Gastrocnemius medialis (tissue), 4 donors: ENCODE measurements at places on chromosomes 11 and 22.
A peak's percentile ranks its signal among the peaks of the same experiment; 100 is the strongest.

DNA sequence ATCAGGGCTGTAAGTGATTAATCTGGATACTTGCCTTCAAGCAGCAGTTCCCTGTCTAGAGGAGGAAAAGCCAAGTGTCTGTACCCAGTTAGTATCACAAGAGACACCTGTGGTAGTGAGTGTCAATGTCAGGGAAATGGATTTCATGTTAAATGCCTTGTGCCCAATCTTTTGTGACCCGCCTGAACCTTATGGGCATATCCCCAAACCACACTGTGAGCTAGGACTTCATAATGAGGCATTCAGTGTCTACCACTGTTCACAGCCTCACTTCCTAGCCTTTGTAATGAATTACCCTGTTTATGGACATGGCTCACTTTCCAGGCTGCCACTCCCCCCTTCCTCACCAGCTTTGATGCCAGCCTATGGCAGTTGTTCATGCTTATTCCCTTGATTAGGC, 125.1 kb downstream of the TRIM44 start:
- DNase-seq, result no peak

DNA sequence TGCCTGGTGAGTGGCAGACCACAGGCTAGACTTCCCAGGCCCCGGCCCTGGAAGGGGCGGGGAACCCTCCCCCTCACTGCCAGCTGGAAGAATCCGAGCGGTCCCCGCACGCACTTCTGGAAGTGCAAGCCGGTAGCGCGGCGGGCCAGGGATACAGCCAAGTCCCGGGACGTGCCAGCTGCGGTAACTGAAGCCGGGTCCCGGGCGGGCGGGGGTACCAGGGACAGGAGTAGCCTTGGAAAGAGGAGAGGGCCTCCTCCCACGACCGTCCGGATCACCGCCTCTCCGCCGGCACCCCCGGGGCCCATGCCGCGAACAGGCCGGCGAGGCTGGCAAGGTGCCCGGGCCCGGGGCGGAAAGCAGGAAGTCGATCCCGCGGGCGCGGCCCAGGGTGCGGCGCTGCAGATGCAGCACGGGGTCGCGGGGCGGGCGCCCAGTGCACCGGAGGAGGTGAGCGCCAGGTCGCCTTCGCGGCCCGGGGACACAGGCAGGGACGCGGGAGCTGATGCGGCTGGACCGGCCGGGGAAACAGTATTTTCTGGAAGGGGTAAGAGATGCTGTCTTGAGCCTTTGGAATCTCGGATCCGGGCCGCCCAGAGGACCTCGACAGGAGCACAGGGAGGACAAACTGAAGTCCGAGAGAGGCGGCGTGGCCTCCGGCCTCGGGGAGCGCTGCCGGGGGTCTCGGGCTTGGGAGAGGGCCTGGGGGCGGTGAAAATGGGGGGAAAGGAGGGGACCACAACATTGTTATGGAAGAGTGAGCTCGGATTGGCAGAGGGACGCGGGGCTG, 783 bp upstream of the SLC35C1 start:
- DNase-seq, result peak; percentile 73

- no peak for DNase-seq
Measured at GRCh38 chr22:38879108-38879729, 7.2 kb upstream of the CBX6 start.

- DNase-seq, result no peak
Measured at GRCh38 chr22:30864441-30865420, 103.8 kb downstream of the MORC2 start.

GRCh38 chr11:96647621-96648020, 257.8 kb downstream of the JRKL start:
- DNase-seq, result no peak

DNA sequence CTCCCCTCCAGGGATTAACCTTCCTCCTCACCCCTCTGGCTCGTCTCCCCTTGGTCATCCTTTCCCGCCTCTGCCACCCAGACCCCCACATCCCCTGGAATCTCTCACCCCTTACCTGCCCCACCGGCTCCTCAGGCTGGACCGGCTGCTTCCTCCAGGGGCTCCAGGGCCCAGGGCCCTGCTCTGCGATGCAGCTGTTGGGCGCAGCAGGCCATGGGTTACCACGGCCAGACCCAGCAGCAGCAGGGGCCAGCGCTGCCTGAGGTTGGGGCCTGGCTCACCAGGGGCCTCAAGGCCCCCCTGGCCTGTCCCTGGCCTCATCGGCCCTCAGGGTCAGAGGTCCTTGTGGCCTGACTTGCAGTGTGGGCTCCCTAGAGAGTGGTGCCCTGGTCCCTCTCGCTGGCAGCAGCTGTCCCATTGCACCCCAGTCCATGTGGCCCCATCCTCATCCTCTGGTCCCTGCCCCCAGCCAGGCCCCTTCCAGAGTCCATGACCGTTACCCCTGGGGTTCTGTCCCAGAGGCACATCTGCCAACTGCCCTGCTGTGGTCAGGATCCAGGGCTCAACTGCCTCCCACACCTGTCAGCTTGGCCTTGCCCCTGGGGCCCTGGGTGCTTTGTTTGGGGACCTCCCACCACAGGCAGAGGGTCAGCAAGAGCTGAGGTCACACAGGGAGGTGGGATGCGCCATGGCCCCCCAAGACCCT, at the start of gene IGLL1:
IGLL1 (minus strand) TSS at position 421 of the 706 bp plus-strand sequence; CDS start at position 321, 100 bp downstream.
- no peak for DNase-seq

GRCh38 chr11:8531312-8531711, 62.7 kb downstream of the STK33 start:
- DNase-seq, result no peak

DNA sequence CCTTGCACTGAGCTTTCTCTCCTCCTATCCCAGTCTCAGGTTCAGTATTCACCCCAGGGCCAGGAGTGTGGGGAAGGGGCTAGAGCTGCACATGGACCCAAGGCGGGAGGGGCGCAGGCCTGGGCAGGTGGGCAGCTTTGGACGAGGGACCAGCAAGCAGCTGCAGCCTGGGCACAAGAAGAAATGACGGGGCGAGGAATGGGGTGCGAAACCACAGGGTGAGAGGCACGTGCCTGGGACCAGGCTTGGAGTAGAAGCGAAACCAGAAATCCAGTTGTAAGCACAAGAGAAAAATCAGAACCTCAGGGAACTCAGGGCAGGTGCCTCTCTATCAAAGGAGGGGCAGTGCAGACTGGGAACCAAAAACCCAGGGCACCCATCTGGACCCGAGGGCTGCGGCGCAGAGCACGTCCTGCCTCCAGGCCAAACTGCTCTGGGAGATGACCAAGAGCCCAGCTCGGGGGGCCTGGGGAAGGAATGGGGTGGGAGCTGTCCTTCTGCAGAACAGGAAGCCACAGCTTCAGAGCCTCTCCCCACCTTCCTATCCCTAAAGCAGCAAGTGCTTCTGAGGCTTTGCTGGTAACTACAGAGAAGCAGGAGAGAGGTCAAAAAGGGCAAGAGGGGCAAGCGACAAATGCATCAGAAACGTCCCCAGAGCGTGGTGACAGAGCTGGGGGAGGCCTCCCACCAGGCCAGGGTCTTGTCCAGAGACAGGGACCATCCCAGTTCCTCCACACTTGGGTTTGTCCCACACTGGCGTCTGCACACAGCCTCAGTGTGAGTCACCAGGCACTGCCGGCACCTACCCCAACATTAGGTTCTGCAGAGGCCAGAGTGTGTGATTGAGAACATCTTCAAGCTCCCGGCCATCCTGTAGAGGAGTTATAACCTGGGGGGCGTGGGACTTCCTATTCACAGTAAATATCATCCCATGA, 18.3 kb upstream of the TMPRSS4 start:
- DNase-seq, result no peak

GRCh38 chr11:67449116-67449844, 3.2 kb downstream of the GPR152 start:
- no peak for DNase-seq

- DNase-seq, result no peak
Measured at GRCh38 chr11:125170510-125171031, 6.0 kb downstream of the PKNOX2 start.

DNA sequence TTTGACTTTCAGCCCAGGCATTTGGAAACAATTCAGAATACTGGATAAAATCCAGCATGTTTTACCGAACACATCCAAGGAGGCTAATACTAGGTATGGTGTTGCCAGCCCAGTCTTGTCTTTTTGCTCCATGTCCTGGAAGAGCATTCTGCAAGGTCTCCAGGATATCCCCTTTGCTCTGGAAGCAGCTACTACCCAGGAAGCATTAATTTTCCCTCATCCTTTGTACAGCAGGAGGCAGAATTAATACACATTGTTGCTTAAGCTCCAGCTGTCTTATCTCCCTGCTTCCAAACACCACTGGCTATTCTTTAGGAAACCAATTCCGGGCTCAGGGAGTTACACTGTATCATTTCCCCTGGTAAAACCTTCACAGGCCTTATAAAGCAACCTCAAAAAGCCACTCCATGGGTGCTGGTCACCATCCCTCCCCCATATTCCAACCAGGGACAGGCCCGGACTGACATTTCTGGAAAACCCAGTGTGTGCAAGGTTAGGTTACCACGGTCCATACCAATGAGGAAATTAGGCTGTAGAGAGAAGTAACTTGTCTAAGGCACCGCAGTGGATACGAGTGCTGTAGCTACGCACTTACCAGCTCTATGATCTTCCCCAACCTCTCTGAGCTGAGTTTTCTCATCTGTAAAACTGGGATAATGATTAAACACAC, 1.5 kb upstream of the UBASH3B start:
- no peak for DNase-seq

GRCh38 chr11:74846770-74847169, 98.1 kb downstream of the RNF169 start:
- DNase-seq, result no peak

DNA sequence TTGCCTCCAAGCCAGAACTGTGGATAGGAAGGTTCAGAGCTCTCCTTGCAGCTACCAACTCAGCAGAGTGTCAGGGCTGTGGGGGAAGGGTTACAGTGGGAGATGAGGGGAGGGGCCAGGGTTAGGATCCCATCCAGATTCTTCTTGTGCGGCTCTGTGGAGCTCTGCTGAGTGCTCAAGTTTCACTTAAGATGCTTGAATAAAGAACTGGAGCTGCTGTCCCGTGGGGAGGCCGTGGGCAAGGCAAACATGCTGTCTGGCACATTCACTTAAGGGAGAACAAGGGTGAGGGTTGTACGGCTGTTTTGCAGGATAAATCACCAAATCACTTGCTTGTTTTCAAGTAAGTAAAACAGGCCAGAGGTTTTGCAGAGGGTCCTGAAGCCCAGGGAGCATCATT, 197.1 kb downstream of the FAM76B start:
- no peak for DNase-seq

- DNase-seq, result no peak
Measured at GRCh38 chr22:32423664-32424063, 11.6 kb upstream of the RTCB start.
